Naive B cell (primary cell): ENCODE measurements at places on chromosomes 16 and 17. TPM values are rescaled to one million over a fixed set of nuclear protein-coding genes. Genes with fewer than 3 reads are reported as not detected.
A peak's percentile ranks its signal among the peaks of the same experiment; 100 is the strongest.

DNA sequence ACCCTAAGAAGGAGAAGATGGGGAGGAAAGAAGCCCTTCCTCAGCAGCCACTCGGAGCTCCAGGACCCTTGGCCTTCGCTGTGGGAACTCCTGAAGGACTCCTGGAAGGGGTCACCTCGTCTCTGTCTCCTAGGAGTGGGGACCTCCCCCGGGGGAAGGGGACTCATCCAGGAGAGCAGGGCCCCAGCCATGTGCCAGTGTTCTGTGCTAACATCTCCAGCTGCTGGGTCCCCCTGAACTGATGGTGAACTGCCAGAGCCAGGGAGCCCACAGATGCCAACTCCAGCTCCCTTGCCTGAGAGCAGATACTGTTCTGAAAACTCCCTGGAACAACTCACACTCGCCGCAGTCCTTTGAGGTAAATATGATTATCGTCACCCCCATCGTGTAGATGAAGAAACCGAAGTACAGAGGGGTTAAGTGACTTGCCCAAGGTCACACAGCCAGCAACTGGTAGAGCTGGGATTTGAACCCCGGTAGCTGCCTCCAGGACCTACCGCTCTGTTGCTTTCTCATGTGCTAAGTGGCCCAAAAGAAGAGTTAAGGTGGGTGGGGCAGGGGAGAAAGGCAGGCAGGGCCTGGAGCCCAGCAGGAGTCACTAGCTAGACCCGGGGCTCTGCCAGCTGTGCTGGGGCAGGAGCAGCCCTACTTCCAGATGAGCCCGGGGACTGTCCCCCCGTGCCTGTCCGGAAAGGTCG lies 10.5 kb downstream of the TIMM22 start:
- DNase-seq, result no peak
- H3K27me3 ChIP-seq, result no peaks in the 10 kb centered on the region
- H3K4me3 ChIP-seq, result no peak overlapping the region
- H3K4me1 ChIP-seq, result peaks cover 14% of the 10 kb centered on the region
- no peak overlapping the region for H3K27ac ChIP-seq

- peak overlapping the region; percentile 99 for H3K27ac ChIP-seq
- H3K4me1 ChIP-seq, result peaks cover 19% of the 10 kb centered on the region
- no peaks in the 10 kb centered on the region for H3K36me3 ChIP-seq
- H3K27me3 ChIP-seq, result no peaks in the 10 kb centered on the region
- DNase-seq, result no peak
- H3K4me3 ChIP-seq, result peak overlapping the region; percentile 99
Measured at GRCh38 chr16:1493746-1494094, 560 bp downstream of the TELO2 start.

GRCh38 chr17:63706336-63707082 lies 6.6 kb upstream of the LIMD2 start:
- H3K4me1 ChIP-seq, result peaks cover 81% of the 10 kb centered on the region
- no peaks in the 10 kb centered on the region for H3K27me3 ChIP-seq
- peak overlapping the region; percentile 89 for H3K27ac ChIP-seq
- no peak for DNase-seq
- H3K4me3 ChIP-seq, result no peak overlapping the region
- H3K36me3 ChIP-seq, result peaks cover 8% of the 10 kb centered on the region

GRCh38 chr16:31063843-31064611 lies 10.0 kb downstream of the ZNF668 start:
- H3K4me1 ChIP-seq, result peaks cover 9% of the 10 kb centered on the region
- no peaks in the 10 kb centered on the region for H3K36me3 ChIP-seq
- H3K4me3 ChIP-seq, result no peak overlapping the region
- H3K27ac ChIP-seq, result peak overlapping the region; percentile 6
- no peaks in the 10 kb centered on the region for H3K27me3 ChIP-seq

DNA sequence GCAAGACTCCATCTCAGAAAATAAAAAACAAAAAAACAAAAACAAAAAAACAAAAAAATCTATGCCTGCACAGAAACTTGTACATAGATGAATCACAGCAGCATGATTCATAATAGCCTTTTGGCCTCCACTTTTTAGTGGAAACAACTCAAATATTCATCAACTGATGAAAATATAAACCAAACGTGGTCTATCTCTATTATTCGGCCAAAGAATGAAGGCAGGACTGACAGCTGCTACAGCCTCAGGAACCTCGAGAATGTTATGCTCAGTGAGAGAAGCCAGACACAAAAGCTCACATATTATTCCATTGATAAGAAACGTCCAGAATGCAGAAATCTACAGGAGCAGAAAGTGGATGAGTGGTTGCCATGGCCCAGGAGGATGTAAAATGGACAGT lies 19.8 kb downstream of the PPL start:
- H3K27me3 ChIP-seq, result peaks cover 4% of the 10 kb centered on the region
- DNase-seq, result no peak
- no peaks in the 10 kb centered on the region for H3K4me1 ChIP-seq
- no peaks in the 10 kb centered on the region for H3K36me3 ChIP-seq
- H3K27ac ChIP-seq, result no peak overlapping the region
- no peak overlapping the region for H3K4me3 ChIP-seq

DNA sequence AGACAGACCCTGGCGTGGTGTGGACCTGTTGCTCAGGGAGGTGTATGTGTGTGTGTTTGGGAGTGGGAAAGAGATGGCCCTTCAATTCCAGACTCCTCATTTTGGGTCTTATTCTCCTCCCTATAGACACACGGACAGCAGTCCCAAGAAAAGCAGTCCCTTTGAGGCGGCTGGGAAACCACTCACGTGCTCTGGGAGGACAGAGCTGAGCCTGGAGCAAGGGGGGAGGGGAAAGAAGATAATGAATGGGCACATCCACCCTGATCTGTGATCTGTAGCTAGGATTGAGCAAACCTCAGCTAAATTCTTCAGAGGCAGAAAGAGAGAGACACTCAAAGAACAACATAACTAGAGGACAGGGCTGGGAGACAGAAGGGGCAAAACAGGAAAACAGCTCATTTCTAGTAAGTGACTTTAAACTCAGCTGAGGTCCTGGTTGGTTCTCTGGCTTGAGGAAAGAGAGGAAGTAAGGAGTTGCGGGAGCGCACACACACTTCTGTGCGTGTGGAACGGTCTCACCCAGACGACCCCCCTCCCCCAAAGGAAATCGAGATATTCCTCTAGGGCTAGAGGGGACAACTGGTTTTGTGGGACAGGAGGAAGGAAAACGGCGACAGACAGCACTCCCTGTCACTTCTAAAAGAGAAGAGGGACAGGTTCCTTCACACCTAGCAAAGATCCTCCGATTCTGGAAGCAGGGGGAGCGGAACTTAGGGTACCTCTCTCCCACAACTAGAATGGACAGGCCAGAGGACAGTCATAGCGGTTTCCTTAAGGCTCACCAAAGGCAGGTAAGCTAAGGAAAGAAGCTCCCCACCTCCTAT lies 658 bp downstream of the RAB5C start:
- H3K36me3 ChIP-seq, result no peaks in the 10 kb centered on the region
- H3K27ac ChIP-seq, result peak overlapping the region; percentile 96
- peaks cover 25% of the 10 kb centered on the region for H3K4me1 ChIP-seq
- H3K27me3 ChIP-seq, result no peaks in the 10 kb centered on the region
- H3K4me3 ChIP-seq, result peak overlapping the region; percentile 97

The TMEM94 gene
- 7.1 TPM for polyA plus RNA-seq

The C16orf46 gene
- 0.25 TPM for polyA plus RNA-seq

The HOXB3 gene
- polyA plus RNA-seq, result not detected
